ENCODE measurements at places on chromosomes 4 and X.

- no peak for DNase-seq
Observed at GRCh38 chrX:16087076-16087475, 36.3 kb upstream of the GRPR start.

- DNase-seq: no peak
Observed at GRCh38 chrX:113644426-113644825, 803.8 kb upstream of the AMOT start.

DNA sequence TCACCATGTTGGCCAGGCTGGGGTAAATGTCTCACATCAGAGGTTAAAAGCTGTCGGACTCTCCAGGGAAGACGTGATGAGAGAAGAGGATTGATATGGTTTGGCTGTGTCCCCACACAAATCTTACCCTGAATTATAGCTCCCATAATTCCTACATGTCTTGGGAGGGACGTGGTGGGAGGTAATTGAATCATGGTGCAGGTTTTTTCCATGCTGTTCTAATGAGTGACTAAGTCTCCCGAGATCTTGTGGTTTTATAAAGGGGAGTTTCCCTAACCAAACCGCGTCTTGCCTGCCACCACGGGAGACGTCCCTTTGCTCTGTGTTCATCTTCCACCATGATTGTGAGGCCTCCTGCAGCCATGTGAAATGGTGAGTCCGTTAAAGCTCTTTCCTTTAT lies 64.4 kb downstream of the ASMT start:
- no peak for DNase-seq

- no peak for DNase-seq
Observed at GRCh38 chr4:173317004-173317403, 17.2 kb downstream of the HMGB2 start.

GRCh38 chr4:76377911-76378310 lies 43.0 kb downstream of the CCDC158 start:
- peak; percentile 40 for DNase-seq

- peak; percentile 43 for DNase-seq
Observed at GRCh38 chr4:41692717-41693345, 55.7 kb downstream of the PHOX2B start.

DNA sequence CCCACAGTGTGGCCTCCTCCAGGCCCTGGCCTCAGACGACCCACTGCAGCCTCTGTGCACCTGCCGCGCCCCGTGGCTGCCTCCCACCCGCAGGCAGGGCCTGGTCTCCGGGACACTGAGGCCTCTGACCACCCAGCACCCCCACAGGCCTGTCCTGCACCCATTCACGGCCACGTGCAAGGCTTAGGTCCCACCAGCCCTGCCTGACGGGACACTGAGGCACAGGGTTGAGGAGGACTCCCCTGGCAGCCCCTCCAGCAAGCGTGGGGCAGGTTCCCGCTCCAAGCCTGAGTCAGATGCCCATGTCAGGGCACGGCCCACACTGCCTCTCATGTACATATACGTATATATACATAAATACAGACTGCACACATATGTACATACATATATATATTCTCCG lies 23.5 kb downstream of the NELFA start:
- DNase-seq: no peak

DNA sequence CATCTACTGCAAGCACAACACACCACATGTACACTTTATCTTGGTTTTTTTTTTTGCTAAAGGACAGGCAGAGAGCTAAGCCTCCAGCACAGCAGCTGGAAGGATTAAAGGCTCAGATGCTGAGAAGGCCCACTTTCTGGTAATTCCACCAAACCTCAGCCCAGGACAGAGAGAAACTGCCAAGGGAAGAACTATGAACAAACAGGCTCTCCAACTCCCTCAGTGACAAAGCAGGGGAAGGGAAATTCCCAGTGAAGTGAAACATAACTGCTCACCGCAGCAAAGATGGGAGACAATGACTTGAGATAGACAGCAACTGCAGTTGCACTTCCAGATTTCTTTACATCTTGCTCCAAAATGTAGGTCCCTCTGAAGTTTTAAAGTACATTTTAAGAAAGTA lies 4.8 kb downstream of the PROM1 start:
- peak; percentile 68 for DNase-seq

GRCh38 chrX:152861826-152862225 lies 31.0 kb downstream of the NSDHL start:
- no peak for DNase-seq

- no peak for DNase-seq
Observed at GRCh38 chr4:83629945-83630721, 94.2 kb downstream of the GPAT3 start.

DNA sequence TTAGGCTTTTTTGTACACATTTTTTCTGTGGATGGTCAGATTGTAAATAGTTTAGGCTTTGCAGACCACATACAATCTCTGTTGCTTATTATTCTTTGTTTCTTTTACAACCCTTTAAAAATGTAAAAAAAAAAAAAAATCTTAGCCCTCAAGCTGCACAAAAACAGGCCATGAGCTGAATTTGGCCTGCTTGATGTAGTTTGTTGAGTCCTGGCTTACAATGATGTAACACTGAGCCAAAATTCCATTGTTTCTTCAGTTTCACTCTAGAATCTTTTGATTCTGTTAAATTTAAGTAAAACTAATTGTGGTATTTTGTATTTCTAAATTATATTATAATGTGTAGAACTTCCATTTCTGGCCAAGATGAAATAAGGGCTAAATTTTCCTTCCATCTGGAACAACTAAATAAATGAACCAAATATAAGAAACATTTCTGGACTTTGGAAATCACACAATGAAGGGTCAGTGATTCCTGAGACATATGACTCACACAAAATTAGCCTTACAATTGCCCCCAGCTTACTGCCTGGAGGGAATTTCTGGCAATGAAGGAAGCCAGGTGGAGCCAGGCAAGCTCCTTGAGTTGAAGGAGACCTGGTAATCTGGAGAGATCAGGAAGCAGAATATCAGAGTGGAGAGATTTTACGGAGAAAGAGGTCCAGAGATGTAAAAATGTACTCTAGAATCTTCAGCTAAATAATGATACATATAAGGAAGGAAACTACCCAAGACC lies 29.8 kb downstream of the IQCM start:
- DNase-seq: no peak

DNA sequence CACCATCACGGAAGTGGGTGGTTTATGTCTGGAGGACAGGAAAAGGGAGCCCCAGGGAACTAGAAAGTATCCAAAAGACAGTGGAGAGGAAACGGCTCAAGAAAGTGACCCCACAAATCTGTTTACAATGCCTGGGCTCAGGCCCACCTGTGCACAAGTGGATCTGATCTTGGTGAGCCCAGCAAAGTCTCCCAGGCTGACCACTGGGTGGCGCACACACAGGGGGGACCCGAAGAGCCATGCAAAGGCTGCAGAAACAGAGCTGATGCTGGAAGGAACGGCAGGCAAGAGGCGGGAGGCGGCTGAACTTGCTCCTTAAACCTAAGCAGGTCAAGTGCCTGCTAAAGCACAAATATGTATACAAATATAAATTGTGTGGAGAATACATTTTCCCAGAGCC lies 9.6 kb downstream of the HAUS7 start:
- DNase-seq: peak; percentile 69

DNA sequence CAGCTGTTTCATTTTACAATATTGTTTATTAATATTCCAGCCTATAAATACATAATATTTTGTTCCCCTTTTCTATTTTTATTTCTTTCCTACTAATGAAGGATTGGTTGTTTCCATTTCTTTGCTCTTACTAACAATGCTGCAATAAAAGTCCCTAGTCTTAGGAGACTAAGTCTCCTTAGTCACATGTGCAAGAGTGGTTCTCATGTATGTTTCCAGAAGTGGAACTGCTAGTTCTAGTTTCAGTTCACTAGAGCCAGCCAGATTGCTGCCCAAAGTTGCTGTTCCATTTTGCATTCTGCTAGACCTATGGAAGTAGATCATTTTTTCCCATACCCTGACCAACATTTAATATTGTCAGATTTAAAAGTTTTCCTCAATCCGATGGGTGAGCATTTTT lies 44.3 kb downstream of the CNGA1 start:
- DNase-seq: peak; percentile 28

- DNase-seq: no peak
Observed at GRCh38 chr4:151675411-151675971, 85.3 kb downstream of the GATB start.
